ENCODE measurements at places on chromosomes 2 and 18.

DNA sequence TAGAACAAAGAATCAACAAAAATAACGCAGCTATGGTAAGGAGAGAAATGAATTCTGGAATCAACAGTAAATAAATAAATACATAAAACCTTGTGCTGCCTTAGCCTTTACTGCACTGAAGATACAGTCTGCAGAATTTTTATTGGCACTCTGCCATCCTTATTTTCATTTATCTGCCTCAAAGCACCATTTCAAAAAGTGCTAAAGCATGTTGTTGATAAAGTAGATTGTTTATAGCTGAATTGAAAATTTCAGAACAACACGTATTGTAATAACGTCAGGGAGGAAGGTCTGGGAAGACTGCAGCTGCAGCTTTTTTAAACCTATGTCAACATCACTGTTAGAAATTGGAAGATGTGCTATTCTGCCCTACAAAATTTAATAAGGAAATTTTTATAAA, 787.2 kb downstream of the PLCL1 start:
- DNase-seq, result no peak

- no peak for DNase-seq
Observed at GRCh38 chr2:65057391-65058052, 1.3 kb downstream of the CEP68 start.

- DNase-seq, result peak; percentile 36
Observed at GRCh38 chr2:197113275-197113711, 186.8 kb upstream of the PGAP1 start.

- no peak for DNase-seq
Observed at GRCh38 chr2:10957391-10957790, 45.7 kb downstream of the KCNF1 start.

DNA sequence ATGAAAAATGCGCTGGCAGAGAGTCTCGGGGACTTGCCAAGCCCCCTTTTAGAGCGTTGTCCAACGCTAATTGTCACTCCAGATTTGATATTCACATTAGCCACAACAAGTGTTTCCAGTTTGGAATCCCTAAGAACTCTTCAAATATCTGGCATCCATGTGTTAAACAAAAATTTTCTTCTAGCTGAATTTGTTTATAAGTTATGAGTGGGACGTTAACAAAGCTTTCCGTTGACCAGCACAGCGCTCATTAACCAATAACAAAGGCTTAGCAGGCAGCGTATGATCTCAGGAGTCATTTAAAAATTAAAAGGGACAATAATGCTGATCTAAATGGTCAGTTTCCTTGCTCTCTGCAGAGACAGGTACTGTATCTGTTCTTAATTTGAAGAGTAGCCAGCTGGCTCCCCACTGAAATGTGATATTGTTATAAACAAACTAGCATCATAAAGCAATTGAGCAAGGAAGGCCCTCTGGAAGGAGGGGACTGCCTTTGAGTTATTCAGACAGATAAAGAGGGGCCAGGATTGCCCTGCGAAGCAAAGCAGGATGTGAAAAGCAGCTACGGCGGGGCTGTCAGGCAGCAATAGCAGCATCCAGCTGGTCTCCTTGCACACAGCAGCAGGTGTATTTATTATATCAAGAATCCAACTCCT, 337.2 kb upstream of the SALL3 start:
- DNase-seq, result no peak

- DNase-seq, result no peak
Observed at GRCh38 chr18:59846814-59847490, 52.8 kb upstream of the PMAIP1 start.

- no peak for DNase-seq
Observed at GRCh38 chr2:38464971-38465788, 88.1 kb upstream of the ATL2 start.

DNA sequence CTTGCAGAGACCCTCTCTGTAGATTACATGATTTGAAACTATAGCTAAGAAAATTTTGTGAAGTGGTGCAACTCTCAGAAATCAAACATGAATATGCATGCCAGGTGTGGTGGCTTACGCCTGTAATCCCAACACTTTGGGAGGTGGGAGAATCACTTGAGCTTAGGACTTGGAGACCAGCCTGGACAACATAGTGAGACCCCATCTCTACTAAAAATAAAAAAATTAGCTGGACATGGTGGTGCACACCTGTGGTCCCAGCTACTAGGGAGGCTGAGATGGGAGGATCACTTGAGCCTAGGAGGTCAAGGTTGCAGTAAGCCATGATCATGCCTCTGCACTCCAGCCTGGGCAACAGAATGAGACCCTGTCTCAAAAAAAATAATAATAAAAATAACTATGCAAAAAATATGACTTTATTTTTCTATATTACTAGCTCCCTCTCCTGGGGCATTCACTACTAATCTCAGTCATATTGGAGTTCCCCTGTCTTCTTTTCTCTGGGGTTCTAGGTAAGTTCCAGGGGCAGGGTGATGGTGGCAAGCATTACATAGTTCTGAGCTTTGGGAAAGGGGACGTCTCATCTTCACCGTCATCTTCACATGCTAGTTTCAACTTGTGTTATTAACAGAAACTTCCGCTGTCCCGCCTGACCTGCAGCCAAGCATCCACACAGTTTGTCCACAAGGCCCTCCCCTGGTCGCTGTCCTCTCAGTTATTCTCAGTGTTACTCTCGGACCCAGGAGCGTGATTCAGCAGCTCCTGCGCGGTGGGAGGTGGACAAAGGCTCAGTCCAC, 96.8 kb upstream of the MBOAT2 start:
- no peak for DNase-seq

DNA sequence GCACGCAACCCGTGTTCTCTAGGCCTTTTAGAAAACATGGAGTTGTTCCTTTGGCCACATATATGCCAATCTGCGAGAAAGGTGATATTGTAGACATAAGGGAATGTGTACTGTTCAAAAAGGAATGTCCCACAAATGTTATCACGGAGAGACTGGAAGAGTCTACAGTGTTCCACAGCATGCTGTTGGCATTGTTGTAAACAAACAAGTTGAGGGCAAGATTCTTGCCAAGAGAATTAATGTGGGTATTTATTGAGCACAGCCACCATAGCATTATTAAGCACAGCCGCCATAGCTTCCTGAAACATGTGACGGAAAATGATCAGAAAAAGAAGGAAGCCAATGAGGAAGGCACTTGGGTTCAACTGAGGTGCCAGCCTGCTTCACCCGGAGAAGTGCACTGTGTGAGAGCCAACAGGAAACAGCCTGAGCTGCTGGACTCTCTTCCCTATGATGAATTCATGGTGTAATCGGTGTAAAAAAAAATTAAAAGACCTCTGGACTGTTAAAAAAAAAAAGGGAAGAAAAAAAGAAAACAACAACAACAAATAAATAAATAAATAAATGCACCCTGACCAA, 29.0 kb upstream of the REL start:
- no peak for DNase-seq

DNA sequence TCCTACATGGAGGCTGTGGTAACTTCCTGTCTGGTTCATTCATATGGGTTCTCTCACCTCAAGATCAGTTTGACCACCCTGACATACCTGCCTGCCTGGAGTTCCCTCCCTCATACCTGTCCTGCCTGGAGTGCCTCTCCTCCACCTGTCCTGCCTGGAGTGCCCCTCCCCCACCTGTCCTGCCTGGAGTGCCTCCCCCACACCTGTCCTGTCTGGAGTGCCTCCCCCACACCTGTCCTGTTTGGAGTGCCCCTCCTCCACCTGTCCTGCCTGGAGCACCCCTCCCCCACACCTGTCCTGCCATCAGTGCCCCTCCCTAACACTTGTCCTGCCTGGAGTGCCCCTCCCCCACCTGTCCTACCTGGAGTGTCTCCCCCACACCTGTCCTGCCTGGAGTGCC, 461.9 kb downstream of the PTPRM start:
- no peak for DNase-seq

DNA sequence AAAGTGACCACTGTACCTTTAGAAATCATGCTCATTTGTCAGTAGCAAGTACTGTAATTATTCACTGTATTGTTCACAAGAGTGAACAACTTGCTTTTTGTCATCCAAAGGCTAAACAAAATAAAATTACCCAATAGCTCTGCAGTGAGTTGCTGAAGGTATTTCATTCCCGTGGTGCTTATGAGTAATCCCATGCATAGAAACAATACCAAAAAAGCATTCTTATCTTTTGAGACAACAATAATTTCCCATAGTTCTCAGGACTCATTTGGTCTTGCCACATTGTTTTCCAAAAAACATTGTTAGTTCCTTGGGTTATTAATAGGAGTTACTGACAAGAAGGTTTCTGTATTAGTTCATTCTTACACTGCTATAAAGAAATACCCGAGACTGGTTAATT, 503.2 kb upstream of the FAM98A start:
- no peak for DNase-seq

DNA sequence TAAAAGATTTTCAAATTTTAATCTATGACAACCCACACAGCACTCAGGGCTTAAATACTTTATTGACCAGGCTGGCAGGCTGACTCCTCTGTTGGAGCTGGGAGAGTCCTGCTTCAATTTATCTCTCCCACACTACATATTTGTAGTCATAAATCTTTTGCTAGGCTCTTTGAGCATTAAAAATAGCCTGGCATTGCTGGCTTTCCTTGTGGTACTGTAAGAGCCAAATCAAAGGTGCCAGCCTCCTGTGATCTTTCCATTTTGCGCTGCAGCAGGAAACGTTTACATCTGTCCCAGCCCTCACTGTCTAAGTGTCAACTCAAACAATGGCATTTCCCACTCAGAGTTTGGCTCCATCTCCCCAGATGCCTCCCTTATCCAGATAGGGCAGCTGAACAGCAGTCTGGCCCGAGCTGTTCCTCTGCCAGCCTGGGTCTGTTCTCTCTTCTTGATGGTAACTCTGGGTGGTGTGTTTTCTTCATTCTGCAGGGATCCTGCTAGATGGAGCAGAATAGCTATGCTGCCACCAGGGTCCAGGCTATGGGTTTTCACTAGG, 62.1 kb downstream of the LRRTM1 start:
- no peak for DNase-seq

GRCh38 chr2:26848336-26849055, 564 bp downstream of the DPYSL5 start:
- DNase-seq, result no peak

GRCh38 chr2:142750858-142751257, 126.6 kb upstream of the KYNU start:
- no peak for DNase-seq

- no peak for DNase-seq
Observed at GRCh38 chr18:10805587-10806118, 279.8 kb downstream of the NAPG start.

- DNase-seq, result no peak
Observed at GRCh38 chr18:25814841-25815458, 275.5 kb downstream of the SS18 start.

- DNase-seq, result no peak
Observed at GRCh38 chr2:217751192-217751591, 251.6 kb downstream of the TNS1 start.

GRCh38 chr2:46298522-46299353, 1.5 kb downstream of the EPAS1 start:
- peak; percentile 34 for DNase-seq

DNA sequence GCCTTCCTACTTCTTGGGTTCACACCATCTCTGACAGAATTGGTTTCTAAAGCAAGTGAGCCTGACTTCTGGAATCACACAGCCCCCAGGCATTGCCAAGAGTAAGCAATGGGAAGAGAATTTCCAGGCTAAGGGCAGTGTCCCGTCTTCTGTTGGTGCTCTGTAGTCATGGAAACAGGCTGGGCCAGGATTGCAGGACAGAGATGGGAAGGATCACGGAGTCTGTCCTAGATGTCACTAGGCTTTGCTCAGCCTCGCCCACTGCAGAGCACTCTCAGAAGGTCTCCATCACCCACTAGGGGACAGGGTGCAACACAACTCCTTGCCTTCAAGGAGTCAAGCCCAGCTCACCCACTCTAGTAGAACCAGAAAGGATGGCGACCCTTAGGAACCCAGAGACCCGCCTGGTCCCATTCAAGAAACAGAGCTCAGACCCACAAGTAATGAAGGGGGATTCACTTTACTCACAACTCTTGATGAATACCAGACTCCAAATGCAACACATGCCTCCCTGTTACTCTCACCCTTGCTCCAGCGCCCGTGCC, 48.6 kb upstream of the TEX51 start:
- DNase-seq, result no peak

DNA sequence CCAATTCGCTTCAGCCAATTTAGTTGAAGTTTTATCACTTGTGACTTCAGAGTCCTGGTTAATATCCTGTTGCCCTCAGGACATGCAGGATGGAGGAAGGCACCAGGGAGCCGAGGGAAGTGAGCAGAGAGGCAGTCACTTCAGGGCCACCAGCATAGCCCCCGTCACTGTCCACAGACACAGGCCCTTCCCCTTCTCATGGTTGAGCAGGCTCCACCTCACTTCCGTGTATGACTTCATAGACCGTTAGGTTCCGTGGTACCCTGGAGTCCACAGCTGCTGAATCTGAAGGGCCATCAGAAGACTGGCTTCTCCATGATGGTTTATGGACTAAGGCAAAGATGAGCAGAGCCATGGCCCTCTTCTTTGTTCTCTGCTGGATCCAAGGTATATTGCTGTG, at the start of gene C2orf92:
TSS of gene C2orf92 (plus strand) at position 266 of the 400 bp plus-strand sequence. CDS start at position 342, 76 bp downstream.
- no peak for DNase-seq

GRCh38 chr2:113370030-113370429, 67.5 kb upstream of the ZNG1B start:
- DNase-seq, result no peak

GRCh38 chr18:8448130-8448529, 161.1 kb upstream of the RAB12 start:
- DNase-seq, result no peak

GRCh38 chr2:223941579-223942277, 3.4 kb downstream of the WDFY1 start:
- DNase-seq, result peak; percentile 85

DNA sequence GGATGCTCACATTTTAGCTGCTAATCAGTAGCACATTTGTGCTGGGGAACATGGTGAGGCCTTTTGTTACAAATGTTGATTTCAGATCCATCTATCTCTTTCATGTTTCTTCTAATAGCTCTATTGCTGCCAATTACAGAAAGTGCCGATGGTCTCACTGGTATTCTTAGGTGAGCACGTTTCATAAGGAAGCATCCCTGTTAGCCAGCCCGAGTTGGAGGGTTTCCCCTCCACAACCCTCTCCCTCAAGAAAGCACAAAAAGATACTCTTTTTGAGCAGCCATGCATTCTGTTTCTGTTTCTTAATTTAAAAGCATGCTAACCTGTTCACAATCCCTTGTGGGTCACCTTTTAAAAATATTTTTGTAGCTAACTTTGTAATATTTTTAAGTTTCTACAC, 30.8 kb upstream of the ST8SIA5 start:
- no peak for DNase-seq

GRCh38 chr18:58349650-58350049, 279.2 kb downstream of the ALPK2 start:
- DNase-seq, result no peak

- DNase-seq, result no peak
Observed at GRCh38 chr2:153811516-153811915, 60.2 kb upstream of the GALNT13 start.

All from muscle of back (tissue), 13 donors.